ENCODE measurements at places on chromosomes 5 and 9.

GRCh38 chr5:167953151-167953798, 338.2 kb upstream of the WWC1 start:
- no peak for DNase-seq

- DNase-seq = peak; percentile 35
These were observed 1.4 kb downstream of the ZFR start for GRCh38 chr5:32443145-32443540.

GRCh38 chr9:87812375-87813118, 70.1 kb upstream of the SPATA31E1 start:
- peak; percentile 32 for DNase-seq

DNA sequence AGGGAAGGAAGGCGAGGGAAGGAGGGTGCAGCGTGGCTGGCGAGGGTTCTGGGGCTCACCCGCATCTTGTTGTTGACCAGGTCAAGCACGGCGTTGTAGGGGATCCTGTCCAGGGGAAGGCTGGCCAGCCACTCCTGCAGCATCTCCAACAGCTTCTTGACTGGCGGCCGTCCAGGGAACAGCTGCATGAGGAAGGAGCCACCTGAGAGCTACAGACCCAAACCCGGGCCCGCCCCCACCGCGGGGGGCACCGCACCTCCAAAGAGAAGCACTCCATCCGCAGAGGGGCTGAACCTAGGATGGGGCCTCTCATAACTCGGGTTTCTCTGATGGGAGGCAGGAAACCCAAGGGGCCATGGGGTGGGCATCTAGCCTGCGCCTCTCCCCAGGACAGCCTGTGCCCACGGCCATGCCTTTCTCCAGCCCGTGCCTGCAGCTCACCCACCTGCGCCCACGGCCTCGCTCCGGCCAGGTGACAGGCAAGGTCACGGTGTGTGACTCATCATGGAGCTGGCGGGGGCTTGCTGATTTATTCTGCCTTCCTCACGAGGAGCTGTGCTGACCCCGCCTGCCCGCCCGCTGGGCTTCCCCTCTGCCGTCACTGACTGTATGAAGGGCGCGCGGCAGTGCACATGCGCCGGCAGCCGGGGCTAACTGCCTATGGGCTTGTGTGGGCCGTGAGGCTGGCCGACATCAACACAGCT, 11.8 kb upstream of the LHX3 start:
- no peak for DNase-seq

GRCh38 chr9:23307731-23308513, 518.1 kb downstream of the ELAVL2 start:
- DNase-seq = no peak

DNA sequence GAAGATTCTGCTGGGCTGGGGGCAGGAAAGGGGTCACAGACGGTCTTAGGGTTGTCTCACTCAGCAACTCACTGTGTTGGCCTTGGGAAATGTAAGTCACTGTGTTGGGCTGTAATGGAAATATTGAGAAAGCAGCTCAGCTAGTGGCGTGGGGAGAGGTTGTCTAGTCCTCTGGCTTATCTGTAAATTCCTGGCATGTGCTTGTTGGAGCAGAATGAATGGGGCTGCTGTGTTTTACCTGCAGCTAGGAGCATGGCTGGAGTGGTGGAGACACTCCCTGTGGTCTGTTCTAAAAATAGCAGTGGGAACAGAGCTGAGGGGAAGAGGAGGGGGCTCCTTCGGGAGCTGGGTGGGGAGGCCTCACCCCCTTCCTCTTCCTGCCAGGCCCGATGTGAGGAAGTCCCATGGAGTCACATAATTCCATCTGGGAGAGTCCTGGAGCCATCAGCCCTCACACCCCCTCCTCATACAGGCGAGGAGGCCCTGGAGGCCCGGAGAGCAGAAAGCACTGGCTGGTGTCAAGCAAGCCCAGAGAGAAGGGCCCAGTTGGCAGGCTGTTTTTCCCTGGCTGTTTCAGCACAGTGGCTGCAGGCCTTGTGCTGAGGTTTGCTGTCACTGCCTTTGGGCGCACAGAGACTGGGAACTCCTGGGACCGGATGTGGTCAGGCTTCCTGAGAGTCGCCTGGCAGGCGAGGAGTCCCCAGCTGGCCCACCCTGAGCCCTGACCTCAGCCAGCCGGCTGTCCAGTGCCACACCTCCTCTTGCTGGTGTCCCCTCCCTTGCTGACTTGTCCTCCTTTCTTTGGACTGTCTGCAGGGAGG, 84.9 kb downstream of the RGS3 start:
- peak; percentile 68 for DNase-seq

GRCh38 chr9:89958086-89958485, 353.3 kb downstream of the GADD45G start:
- DNase-seq = no peak

DNA sequence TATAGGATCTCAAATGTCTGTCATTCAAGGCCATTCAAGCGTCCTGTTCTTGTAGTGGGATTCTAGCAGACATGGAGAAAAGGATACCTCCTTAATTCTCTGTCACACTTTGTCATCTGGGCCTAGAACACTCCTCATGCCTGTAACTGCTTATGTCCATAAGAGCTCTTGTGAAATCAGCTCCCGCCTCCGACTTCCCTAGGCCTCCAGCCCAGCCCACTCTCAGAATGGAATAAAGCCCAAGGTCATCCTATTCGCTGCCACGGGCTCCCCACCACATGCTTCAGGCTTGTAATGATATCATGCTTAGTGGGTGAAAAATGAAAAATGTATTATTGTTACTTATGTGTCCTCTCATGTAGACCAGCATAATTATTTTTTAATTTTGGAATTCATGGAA, 632.5 kb downstream of the ISL1 start:
- no peak for DNase-seq

DNA sequence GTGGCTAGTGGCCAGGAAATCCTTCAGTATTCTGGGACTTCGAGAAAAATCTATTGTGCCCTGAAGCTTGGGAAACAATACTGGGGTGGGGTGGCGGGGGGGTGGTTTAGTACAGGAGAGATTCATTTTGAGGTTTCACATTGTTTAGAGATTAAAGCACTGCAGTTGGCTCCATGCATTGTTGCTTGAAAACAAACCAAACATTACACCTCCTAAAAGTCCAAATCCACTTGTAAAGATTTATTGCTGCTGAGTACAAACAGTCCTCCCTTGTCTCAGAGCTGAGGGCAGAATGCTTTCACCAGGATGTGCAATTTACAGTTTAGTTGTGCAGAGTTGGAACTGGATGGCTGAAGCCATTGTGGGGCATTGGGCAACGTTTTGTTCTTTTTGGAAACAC, 49.4 kb downstream of the GGTA1 start:
- no peak for DNase-seq

DNA sequence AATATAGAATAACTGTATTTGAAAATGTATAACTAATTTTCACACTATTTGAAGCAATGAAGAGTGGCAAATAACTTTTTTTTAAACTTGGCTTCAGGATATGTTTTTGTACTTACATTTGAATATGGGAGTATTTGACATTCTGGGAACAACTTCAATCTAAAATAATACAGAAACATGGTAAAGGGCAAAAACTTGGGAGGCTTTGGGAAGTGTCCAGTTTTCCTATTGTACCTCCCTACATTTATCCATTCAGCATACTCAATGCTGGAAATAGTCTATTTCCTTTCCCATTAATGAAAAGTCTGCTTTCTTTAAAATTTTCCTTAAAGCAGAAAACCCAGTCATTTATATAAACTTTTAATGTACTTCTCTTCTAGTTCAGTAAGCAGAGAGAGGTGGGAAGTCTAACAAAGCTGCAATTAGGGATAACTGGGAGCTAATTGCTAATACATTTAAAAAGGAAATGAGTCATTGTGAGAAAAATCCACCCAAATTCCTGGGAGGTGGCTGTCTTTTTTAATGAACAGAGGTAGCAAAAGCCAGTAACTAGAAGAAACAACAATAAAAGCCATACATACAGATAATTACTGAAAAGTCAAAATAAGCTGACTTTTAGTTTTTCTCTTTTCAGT, 128.8 kb downstream of the FBN2 start:
- no peak for DNase-seq

DNA sequence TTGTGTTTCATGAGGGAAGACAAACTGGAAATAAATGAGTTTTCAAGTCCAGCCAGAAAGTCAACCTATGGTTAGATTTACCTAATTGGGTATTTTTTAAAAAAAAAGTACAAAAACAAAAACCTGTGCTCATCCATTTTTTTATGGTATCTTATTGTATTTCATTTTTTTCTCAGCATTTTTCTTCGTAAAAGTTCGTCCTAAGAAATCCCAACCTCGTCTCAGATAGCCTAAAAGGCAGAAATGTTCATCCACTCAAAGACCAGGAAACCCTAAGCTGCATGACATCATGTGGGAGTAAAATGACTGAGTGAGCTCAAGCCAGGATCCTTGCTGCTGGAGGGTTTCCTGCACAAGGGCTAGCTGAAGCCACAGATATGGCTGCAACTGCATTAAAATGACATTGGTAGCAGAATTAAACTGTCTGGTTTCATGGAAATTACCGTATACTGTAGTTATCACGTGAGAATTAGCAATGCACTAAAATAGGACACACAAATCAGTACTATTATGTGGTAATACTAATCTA, 70.4 kb downstream of the NFIB start:
- DNase-seq = no peak

DNA sequence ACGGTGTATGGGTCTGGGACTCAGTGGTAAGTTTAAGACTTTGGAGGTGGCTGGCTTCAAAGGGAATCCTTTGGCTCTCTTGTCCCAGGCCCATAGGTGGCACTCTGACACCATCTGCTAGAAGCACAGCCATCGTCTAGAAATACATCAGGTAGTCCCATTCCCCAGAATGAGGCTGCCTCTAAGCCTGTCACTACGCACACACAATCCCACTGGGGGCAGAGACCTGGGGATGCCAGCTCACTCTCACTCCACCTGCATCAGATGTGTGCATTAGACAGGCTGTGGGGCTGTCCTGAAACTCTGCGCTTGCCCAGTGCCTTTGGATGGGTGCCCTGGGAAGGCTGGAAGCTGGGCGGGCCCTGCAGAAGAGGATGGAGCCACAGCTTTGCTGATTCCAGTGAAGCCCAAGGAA, 127.5 kb upstream of the PANK3 start:
- no peak for DNase-seq

GRCh38 chr5:64682608-64683007, 7.7 kb upstream of the SHISAL2B start:
- no peak for DNase-seq

GRCh38 chr5:146026307-146027010, 78.9 kb downstream of the PLAC8L1 start:
- no peak for DNase-seq

DNA sequence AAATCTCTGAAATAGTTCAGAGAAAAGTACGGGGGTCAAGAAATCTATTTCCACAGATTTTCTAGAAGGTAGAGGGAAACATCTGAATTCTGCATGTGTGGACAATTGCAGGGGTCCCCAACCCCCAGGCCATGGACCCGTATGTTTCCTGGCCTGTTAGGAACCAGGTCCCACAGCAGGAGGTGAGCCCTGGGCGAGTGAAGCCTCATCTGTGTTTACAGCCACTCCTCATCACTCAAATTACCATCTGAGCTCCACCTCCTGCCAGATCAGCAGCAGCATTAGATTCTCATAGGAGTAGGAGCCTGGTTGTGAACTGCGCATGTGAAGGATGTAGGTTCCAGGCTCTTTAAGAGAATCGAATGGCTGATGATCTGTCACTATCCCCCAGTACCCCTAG, 200.5 kb upstream of the EDIL3 start:
- DNase-seq = no peak

- no peak for DNase-seq
These were observed 38.0 kb downstream of the MTMR12 start for GRCh38 chr5:32274548-32275395.

- DNase-seq = no peak
These were observed 32.4 kb downstream of the FYB1 start for GRCh38 chr5:39186722-39187539.

DNA sequence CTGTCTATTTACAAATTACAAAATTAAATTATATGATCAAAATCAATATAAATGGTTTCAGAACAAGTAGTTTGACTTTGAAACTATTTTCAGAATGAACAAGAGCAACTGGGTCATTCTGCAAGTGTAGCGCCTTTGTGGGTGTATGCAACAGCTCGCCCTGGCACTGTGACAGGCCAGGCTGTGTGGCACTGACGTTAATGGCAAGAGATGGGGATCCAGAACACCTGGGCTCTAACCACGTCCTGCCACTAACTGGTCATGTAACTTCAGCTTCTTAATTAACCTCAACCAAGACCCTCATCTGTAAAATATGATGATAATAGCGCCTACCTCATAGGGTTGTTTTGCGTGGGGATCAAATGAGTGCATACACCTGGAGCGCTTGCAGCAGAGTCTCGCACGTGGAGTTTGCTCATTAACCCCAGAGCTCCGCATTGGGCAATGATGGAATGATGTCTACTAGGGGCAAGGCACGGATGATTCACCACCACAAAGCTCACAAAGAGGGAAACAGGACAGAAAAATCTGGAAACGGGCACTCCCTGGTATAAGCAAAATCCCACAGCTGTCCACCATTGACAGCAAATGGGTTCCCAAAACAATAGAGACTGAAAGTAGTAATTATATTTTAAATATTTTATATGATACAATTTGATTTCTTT, 639.4 kb downstream of the SEMA5A start:
- no peak for DNase-seq

GRCh38 chr5:64570395-64570996, 64.7 kb downstream of the RGS7BP start:
- no peak for DNase-seq

DNA sequence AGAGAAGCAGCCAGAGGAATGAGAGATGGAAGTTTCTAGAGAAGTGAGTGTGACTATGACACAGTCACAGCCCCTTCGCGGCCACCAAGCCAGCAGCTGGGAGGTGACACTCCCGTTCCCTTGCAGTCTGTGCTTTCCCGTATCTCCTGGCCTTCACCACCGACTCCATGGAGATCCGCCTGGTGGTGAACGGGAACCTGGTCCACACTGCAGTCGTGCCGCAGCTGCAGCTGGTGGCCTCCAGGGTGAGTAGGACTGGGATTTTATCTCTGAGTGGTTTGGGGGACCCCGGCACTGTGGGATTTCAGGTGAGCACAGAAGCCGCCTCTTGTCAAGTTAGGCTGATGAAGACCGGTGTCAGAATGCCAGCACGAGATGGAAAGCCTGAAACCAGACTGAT, 12.1 kb upstream of the SLC2A8 start:
- DNase-seq = no peak

DNA sequence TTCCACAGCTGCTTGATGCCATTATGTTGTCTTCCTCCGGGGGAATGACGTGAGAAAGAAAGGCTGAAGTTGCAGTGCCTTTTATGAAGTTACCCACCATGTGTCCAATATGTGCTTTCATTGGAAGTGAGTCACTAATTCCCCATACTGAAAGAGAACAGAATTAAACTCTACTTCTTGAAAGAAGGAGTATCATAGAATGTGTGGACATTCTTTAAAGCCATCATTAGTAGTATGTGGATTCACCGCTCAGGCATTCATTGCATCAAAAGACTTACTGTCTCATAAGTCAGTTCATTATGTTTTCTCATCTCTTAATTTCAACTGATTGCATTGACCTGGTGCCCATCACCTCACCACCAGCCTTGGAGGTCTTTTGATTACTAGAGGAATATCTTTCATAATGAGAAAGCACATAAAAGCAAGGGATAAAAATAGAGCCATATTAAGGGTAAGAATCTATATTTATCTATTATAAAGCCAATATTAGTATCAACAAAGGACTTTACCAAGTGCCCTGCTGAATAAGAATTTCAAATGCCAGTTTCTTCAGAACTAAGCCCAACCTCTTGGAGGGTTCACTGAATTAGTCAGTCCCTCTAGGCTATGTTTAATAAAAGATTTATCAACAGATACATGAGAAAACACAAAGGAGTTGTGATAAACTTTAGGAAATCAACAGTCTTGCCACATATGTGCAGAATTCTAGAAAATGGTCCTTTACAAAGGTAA, 516.1 kb downstream of the NTRK2 start:
- DNase-seq = no peak

- DNase-seq = no peak
These were observed 98.4 kb downstream of the MED27 start for GRCh38 chr9:131981116-131981776.
